ENCODE measurements at places on chromosomes 1 and 21.

GRCh38 chr1:204344665-204345355, 14.9 kb downstream of the PLEKHA6 start:
- DNase-seq, result no peak

GRCh38 chr1:183093786-183094298, 70.6 kb downstream of the LAMC1 start:
- no peak for DNase-seq

DNA sequence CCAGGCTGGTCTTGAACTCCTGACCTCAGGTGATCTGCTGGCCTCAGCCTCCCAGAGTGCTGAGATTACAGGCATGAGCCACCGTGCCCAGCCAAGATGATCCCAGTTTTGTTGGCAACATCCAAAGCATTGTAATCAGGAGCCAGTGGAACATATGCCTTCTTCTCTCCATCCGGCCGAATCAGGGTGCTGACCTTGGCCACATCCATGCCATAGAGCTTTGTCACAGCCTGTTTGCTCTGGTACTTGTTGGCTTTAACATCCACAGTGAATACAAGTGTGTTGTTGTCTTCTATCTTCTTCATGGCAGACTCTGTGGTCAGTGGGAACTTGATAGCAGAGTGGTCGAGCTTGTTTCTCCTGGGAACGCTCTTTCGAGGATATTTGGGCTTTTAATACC, 17.1 kb downstream of the TNFRSF8 start:
- DNase-seq, result no peak

- DNase-seq, result no peak
These were observed 1.9 kb downstream of the RUSC1 start for GRCh38 chr1:155322571-155322952.

DNA sequence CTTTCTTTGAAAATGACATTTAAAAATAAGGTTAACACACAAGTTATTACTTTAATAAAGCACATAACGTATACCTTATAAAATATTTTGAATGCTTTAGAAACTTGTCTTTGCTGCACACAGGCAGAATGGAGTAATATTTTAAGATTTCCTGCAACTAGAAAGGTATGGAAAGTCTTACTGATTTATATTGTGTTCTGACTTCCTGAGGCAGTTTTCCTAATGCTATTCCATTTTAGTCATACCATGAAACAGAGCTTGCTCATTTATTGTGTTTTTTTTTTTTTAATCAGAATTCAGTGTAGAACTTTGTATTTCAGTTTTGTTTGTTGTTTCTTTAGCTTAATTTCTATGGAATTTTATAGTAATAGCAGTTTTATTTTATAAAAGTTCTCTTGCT, 60.9 kb upstream of the S1PR1 start:
- DNase-seq, result no peak

DNA sequence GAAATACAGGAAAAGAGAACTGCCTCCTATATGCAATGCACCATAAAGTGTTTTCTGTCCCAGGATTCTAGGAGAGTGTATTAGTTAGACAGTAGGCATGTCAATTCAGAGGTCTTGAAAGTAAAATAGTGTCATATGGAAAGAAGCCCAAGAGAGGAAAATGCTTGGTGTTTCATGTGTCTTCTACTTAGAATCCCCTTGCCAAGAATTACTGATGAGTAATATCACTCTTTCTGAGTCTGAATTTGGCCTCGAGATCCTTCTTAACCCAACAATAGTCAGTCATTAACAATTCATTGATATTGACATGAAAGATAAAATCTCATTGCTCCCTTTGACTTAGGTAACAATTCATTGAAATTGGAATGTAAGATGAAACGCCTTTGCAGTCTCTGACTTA, 972.2 kb downstream of the TTLL7 start:
- no peak for DNase-seq

DNA sequence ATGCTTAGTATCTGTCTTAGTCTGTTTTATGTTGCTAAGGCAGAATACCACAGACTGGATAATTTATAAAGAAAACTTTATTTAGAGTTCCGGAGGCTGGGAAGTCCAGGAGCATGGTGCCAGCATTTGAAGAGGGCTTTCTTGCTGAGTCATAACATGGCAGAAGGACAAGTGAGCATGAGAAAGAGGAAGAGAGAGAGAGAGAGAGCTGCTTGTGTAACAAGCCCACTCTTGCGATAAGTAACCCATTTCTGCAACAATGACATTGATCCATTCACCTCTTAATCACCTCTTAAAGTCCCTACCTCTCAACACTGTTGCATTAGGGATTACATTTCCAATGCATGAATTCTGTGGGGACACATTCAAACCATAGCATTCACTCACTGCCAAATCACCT, 11.7 kb upstream of the MYOCOS start:
- no peak for DNase-seq

DNA sequence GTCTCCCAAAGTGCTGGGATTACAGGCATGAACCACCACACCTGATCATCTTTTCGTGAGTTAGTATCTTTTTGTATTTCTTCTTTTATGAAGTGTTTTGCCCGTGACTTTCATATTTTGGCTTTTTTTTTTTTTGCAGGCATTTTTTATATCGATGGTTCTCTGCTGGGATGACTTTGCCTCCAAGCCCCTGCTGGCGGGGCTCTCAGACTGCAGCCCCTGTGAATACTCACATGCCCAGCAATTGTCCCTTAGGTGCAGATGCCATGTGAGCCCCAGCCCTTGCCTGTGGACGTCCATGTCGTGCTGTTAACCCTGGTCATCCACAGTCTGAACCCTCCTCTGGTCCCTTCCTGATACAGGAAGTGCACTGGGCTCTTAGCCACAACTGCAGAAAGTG, 21.7 kb downstream of the CRYAA start:
- no peak for DNase-seq

DNA sequence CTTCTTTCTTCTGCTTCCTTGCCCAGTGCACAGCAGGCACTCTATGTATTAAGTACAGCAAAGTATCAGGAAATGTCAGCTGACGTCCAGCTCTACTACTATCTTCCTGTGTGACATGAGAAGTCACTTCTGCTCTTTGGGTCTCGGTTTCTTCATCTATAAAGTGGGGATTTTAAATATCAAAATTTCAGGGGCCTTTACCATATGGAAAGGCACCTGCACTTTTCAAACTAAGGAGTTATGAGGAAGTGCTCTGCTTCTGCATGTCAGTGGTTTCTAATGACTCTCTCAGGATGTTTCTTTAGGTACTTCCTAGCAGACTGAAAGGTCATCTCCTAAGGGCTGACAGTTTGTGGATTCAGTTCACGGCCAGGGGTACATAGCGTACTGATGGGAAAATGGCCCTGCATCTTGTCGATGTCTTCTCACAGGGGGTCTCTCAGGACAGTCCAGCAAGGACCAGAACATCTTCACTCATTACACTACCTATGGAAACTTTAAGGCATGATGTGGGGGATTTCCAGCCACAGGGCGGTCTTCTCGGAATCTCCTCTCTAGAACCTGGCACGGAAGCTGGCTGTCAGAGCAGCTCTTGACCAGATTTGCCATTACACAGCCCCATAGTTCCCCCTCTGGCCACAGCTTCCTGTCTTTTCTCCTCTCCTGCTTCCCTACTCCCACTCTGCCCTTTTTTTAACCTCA, 42.0 kb upstream of the MTF1 start:
- no peak for DNase-seq

DNA sequence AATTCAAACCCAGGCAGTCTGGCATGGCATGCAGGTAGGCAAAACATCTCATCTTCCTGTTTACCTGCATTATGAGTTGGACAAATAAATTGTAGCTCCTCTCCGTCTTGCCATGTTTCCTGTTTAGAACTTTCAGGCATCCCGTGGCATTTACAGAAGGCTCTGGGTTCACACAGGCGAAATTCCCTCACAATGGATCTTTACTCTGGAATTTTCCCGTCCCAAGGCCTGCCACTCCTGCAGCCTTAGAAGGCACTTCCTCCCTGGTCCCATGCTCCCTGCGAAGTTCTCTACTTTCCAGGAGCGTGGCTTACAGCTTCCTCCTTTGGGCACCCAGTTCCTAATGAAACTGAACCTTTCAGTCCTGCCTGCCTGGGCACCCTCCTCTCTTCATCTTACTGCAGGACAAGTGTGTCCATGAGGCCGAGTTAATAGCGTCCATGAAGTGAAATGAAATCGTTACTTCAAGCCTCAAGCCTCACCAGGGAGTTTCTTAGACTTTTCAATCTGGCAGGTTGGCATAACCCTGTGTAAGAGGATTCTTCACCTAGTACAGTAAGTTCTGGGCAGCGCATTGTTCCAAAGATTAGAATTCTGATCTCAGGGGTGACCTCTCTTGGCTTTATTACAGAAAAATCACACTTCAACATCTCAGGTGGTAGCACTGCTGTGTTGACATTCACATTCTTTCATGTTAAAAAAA, 36.8 kb upstream of the AHCYL1 start:
- no peak for DNase-seq

- DNase-seq, result no peak
These were observed 35.2 kb downstream of the TGFB2 start for GRCh38 chr1:218380125-218380977.

- DNase-seq, result no peak
These were observed 78.7 kb downstream of the TYW3 start for GRCh38 chr1:74811436-74812179.

GRCh38 chr1:4971666-4972065, 317.3 kb downstream of the AJAP1 start:
- no peak for DNase-seq

DNA sequence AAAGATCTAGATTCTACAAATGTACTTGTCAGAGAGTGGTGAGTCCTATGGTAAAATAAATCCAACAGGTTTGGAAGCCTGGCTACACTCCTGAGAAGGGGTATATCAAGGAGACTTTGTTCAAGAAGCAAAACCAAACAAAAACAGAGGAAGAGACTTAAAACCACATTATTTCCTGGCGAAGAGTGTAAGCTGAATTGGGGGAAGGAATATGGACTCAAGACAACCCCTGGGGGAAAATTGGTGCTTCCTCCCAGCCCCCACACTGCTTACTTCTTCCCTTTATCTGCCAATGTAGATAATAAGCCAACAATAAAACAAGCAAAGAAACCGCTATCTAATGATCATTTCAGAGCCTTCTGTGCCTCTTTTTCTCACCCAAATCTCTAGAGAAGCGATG, 48.4 kb upstream of the ZBTB18 start:
- DNase-seq, result no peak

DNA sequence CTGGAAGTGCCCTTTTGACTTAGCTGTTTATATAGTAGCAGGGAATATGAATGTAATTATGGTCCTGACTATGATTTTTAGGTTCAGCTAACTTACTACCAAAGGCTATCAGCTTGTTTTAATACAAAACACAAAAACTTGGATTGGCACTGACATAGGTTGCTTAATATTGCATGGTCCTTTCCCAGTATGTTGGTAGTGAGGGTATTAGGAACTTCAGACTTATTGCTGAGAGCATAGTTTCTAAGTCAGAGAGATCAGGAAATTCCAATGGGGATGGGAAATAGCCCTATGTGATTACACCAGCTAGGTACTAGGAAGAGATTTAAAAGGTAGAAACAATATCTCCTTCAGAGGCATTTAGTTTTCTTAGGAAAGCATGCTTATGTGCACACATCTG, 7.7 kb downstream of the ARID1A start:
- no peak for DNase-seq

DNA sequence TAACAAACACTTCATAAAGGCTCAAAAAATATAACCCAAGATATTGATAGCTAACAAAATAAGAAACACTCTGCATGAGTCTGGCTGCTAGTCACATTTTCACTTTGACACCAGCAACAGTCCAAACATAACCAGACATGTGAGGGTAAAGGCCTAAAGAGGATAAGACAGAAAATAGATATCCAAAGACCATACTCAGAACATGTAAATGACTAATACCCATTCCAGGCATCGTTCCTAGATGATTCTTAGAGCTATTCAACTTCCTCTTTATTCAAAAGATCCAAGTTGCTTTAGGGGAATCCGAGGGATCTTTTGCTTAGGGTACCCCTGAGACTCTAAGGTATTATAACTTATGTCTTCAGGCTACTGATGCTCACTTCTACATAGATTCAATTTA, 5.1 kb downstream of the COL24A1 start:
- DNase-seq, result no peak

- no peak for DNase-seq
These were observed 44.5 kb upstream of the DYRK1A start for GRCh38 chr21:37322084-37322483.

DNA sequence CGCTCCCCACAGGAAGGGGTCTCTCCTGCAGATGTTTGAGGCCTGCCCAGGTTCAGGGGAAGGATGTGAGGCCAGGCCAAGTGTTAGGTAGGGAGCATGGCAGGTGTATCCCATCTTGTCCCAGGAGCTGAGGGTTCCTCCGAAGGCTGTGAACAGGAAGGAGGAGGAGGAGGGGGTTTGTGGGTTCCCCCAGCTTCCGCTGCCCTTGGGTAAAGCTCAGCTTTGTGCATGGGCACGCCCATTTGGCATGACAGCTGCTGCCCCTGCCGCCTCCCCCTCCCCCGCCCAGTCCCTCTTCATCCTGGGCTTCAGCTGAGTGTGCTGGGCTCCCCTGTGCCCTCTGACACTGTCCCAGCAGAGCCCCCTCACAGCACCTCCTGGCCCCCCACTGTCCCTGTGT, 25.5 kb downstream of the TNFRSF8 start:
- no peak for DNase-seq

DNA sequence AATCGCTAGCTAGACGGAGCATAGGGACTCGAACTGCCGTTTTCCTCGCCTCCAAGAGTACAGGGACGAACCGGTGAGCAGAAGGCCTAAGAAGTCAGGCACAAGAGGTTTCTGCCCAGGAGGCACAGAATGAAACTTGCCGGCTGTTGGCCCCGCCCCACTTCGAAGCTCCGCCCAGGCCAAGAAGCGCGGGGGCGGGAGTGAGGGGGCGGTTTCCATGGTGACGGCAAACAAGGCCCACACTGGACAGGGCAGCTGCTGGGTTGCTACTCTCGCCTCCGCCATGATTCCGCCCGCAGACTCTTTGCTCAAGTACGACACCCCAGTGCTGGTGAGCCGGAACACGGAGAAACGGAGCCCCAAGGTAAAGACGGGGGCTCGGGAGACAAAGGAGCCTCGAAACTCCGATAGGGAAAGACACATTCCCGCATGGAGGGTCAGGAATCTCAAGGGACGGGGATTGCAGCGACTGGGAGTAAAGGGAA, at the start of gene DNALI1:
Gene DNALI1, plus strand, starts transcription at position 229 of the 485 bp plus-strand sequence. Its CDS starts 55 bp downstream, at position 284.
- DNase-seq, result no peak

- no peak for DNase-seq
These were observed 46.8 kb upstream of the ZC3H11B start for GRCh38 chr1:219659684-219660083.

DNA sequence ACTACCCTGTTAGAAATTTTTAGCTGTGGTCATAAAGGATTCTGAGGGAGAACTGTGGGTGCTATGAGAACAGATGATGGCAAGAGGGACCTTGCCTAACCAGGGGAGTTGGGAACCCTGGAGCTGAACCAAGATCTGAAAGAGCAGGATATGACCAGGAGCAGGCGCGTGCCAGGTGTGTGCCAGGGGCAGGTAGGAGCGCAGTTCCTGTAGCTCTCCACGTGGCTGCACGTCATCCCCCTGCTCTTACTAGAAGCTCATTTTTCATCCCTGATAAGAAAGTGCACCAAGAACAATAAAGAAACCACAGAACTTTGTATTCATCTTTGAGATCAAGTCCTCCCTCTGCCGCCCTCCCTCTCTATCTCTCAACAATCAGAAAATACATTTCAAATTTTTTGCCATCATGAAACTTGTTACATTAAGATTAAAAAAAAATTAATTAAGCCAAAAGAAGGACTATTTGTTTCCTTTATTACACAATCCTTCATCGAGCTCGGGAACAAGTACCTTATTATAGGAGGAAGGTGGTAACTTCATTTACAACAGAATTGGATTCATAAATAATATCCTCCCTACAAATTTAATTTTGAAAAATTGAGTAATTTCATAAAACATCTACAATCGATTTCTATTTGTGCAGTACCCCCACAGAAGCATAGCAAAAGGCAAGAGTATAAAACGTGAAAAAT, 78.5 kb downstream of the SLC35F3 start:
- DNase-seq, result no peak
